ENCODE measurements at places on chromosomes 7 and 10.

GRCh38 chr7:112868609-112869008 is 78.4 kb upstream of the TMEM168 start:
- DNase-seq: no peak

GRCh38 chr10:66180581-66181318 is 745.1 kb upstream of the LRRTM3 start:
- peak; percentile 2 for DNase-seq

DNA sequence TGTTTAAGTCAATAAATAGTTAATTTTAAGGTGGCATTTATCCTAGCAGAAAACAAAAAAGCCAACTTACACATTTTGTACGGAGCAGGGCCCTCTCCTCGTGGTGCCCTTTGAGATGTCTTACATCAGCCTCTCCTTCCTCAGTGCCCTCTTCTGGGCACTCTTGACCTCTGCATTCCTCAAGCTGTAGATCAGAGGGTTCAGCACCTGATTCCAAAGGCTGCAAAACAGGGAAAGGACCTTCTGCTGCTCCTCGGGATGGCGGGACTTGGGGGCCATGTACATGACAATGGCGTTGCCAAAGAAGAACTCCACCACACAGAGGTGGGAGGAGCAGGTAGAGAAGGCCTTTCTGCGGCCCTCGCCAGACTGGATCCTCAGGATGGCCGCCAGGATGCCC is 4.6 kb upstream of the OR2A14 start:
- no peak for DNase-seq

GRCh38 chr7:51162724-51163329 is 153.8 kb downstream of the COBL start:
- peak; percentile 61 for DNase-seq

- DNase-seq: no peak
These were observed 126.6 kb upstream of the BET1 start for GRCh38 chr7:94130716-94131115.

GRCh38 chr10:105843786-105844185 is 1202.7 kb downstream of the SORCS3 start:
- no peak for DNase-seq

GRCh38 chr7:75798770-75799169 is 14.8 kb downstream of the CCL24 start:
- DNase-seq: no peak

- no peak for DNase-seq
These were observed 146.5 kb downstream of the FANK1 start for GRCh38 chr10:126042906-126043305.

DNA sequence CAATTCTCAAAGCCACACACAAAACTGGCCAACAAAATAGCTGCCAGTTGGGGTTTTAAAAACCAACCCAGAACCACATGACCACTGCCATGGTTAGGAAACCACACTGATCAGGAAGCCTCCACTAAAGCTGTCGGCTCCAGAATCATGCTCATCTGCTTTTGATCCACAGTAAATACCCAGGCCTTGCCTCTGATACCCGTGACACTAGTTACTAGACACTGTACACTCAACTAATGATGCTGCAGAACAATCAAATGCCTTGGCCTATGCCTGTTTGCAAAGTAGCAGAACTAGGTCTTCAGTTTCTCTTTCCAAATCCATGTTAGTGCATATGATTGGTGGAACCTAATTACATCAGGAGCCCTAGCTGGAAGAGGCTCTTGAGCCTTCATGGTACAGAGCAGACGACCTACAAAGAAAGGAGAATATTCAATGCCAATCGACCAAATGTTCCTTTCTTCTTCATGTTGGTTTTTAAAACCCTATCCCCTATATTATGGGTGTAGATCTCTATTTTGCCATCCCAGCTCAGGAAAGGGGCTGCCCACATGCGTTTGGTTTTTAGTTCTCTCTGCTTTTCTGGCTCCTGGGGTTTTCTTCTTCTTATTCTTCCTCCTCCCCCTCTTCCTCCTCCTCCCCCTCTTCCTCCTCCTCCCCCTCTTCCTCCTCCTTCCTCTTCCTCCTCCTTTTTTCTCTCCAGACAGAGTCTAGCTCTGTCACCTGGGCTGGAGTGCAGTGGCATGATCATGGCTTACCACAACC is 76.6 kb downstream of the CNNM2 start:
- DNase-seq: no peak

- DNase-seq: no peak
These were observed 33.9 kb downstream of the SGPL1 start for GRCh38 chr10:70849582-70850016.

GRCh38 chr7:18345641-18346234 is 149.8 kb upstream of the HDAC9 start:
- DNase-seq: peak; percentile 32

- no peak for DNase-seq
These were observed 2.7 kb downstream of the IGFBP1 start for GRCh38 chr7:45890902-45891461.

GRCh38 chr10:42691361-42692120 is 53.2 kb upstream of the ZNF33B start:
- peak; percentile 55 for DNase-seq

DNA sequence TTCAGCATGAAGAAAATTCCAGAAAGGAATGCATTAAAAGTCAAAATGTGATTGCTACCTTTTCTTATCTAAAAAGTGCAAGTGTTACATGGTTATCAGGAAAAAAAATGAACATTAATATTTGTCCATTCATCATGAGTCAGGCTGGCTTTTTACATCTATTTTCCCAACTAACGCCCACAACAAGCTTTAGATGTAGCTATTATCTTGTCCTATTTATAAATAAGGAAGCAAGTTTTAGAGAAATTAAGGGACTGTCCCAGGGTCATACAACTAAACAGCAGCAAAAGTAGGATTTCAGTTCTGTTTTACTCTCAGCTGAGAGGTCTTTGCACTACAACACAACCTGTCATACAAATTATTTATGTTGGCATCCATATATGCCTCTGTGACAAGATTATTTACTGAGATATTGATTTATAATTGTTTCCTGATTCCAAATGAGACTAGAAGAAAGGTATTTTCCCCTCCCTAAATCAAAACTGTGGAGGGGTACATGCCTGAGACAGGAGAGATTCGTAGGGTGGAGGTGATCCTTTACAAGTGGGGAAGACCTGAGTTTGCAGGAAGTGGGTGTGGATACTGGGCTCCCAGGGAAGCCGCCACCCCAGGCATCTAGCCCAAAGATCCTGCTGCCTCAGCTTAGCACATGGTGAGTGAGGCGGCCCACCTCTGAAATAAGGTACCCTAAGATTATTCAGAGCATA is 57.2 kb upstream of the ARID5B start:
- no peak for DNase-seq

- no peak for DNase-seq
These were observed 221.0 kb upstream of the KLF14 start for GRCh38 chr7:130954918-130955564.

DNA sequence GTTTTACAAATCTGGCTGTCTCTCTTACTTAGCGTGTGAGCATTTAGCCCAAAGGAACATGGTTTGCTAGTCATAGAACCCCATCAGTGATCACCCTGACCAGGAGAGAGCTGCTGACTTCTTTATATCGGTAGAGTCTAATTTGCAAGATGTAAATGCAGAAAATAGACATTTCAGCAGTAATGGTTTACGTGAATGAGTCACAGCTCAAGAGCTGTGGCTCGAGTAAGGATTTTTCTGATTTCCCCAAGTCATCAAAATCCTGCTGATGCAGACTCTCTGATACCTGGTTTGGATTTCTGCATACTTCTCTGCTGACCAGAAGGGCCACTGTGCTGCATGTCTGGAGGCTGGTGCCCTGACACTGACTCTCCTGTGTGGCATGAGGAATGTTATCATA is 25.7 kb downstream of the NUB1 start:
- no peak for DNase-seq

DNA sequence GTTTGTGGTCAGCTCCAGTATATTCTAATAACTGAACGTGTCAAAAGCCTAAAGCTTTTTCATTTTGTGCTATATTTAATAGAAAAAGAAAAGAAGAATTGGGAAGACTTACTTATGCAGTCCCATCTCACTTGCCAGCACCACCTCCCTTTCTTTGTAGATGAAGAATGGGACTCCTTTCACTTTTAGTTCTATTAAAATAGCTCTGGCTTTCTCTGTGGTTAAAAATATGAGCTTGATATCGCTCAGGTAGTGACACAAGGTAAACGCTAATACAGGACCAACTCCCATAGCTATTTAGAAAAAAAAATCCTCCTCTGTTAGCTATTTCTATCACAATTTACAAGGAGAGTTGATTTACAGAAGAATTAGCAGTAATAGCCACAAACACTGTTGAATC is 176.8 kb downstream of the PDE1C start:
- DNase-seq: no peak

DNA sequence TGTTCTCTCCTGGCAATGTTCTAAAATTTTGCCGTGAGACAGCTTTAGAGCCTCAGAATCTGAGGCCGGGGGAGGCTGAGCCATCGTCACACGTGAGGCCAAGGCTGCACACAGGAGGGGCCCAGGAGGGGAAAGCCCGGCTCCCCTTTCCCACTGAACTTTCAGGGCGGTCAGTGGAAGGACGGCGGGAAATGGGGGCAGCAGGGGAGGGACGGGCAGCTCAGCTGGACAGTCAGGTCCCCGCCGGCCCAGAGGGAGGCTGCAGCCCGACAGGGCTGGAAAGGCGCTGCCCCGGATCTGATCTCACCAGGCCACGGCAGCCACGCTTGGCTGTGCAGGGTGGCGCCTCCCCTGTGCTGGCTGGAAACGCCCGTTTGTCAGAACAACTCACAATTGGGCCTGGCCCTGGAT is 43.3 kb upstream of the ADGRA1 start:
- no peak for DNase-seq

DNA sequence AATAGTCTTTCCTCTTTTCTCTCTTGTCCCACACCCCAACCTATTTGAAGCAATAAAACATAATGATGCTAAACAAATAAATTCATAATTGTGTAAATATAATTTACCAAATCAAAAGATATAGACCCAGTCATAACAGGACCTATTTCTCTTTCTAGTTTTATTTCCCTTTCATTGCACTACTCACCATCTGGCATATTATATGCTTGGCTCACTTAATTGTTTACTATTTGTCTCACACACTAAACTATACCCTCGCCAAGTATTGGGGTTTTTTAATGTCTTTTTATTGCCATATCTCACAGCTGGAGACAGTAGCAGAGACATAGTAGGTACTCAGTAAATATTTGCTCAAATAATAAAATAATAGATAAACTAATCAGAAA is 597.5 kb upstream of the PCDH15 start:
- peak; percentile 41 for DNase-seq

DNA sequence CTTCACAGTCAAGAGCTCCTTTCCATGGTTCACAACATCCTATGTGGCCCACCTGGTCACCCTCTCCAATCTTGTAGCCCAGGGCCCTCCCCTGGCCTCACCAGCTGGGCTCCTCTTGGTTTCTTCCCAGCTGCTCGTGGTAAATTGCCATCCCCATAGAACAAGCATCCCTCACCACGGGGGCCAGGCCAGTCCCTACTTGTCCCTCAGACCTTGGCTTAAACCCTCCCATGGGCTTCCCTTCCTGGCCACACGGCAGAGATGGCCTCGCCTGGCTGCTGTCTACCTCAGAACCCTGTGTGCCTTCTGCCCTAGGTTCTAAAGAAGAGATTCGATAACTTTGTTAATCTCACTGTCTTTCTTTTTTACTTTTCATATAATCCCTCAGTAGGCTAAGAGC is 153.3 kb upstream of the TCERG1L start:
- DNase-seq: no peak

DNA sequence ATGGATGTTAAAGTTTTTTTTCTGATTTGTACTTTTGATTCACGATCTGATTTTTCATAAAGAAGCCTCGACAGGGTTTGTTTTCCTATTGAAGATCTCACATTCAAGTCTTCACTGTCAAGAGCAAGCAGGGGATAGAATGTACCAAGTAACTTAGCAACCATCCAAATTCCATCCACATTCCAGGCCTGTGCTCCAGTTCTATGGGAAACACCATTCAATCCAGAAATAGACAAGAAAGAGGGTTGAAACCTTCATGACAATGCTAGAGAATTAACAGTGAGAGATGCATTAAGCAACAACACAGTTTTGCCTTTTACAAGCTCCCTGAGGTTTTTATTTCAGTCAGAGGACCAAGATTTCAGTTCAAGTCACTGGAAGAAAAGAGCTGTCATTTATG is 300.2 kb downstream of the NEBL start:
- no peak for DNase-seq

- DNase-seq: no peak
These were observed 305.7 kb downstream of the FZD1 start for GRCh38 chr7:91569728-91570457.

DNA sequence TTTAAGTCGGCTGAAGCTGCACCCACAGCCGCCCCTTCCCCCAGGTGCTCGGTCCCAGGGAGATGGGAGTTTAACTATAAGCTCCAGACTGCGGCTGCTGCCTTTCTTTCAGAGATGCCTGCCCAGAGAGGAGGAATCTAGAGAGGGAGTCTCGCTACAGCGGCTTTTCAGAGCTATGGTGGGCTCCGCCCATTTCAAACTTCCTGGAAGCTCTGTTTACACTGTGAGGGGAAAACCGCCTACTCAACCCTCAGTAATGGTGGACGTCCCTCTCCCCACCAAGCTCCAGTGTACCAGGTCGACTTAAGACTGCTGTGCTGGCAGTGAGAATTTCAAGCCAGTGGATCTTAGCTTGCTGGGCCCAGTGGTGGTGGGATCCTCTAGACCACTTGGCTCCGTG is 135.4 kb downstream of the CXCL12 start:
- DNase-seq: no peak

- DNase-seq: no peak
These were observed 49.9 kb downstream of the PWWP2B start for GRCh38 chr10:132446661-132447445.

- DNase-seq: no peak
These were observed 683.1 kb upstream of the SORCS1 start for GRCh38 chr10:107847620-107848019.

DNA sequence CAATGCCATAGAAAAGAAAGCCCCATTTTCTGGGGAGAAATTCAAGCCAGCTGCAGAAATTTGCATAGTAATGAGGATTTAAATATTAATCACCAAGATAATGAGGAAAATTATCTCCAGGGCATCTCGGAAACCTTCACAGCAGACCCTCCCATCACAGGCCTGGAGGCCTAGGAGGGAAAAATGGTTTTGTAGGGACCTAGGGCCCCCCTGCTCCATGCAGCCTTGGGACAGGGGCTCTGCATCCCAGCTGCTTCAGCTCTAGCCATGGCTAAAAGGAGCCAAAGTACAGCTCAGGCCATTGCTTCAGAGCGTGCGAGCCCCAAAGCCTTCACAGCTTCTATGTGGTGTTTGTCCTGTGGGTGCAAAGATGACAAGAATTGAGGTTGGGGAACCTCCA is 46.6 kb upstream of the VOPP1 start:
- no peak for DNase-seq

- no peak for DNase-seq
These were observed 34.5 kb upstream of the RHOBTB1 start for GRCh38 chr10:60978287-60979115.

- DNase-seq: no peak
These were observed 16.5 kb upstream of the ARL4A start for GRCh38 chr7:12670743-12671520.

GRCh38 chr10:118918587-118918986 is 110.9 kb upstream of the NANOS1 start:
- DNase-seq: no peak

- no peak for DNase-seq
These were observed 225.0 kb downstream of the SDHAF3 start for GRCh38 chr7:97342512-97342911.

GRCh38 chr10:132229834-132230556 is 43.2 kb downstream of the DPYSL4 start:
- no peak for DNase-seq
